ENCODE measurements at places on chromosomes 5 and 9. TPM values are rescaled to one million over a fixed set of nuclear protein-coding genes. Genes with fewer than 3 reads are reported as not detected.

- no peak for ATAC-seq
Observed at GRCh38 chr5:149039506-149039905, 23.4 kb downstream of the SH3TC2 start.

GRCh38 chr5:138803285-138803684 is 50.1 kb downstream of the CTNNA1 start:
- ATAC-seq = no peak

GRCh38 chr5:78573318-78573717 is 75.3 kb downstream of the LHFPL2 start:
- no peak for ATAC-seq

DNA sequence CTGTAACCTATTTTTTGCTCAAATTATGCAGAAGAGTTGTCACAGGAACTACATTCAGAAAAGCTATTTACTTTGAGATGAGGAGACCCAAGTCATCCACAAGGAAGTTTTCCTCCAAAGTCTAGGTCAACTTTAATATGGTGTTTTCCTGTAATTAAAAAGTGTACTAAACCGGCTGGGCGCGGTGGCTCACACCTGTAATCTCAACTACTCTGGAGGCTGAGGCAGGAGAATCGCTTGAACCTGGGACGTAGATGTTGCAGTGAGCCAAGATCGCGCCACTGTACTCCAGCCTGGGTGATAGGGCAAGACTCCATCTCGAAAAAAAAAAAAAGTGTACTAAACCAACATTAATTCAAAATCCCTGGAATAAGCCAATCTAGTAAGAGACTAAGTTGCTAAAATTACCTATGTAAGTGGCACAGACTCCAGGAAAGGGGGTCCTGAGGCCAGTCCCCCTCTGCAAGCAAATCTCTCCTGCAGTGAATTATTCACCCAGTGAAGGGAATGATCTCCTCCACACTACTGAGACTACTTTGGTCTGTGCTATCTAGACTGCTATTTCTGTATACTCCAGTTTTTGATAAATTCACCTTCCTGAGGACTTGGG is 38.9 kb downstream of the FNBP1 start:
- no peak for ATAC-seq

GRCh38 chr5:173734716-173735115 is 118.3 kb upstream of the BOD1 start:
- ATAC-seq = no peak

DNA sequence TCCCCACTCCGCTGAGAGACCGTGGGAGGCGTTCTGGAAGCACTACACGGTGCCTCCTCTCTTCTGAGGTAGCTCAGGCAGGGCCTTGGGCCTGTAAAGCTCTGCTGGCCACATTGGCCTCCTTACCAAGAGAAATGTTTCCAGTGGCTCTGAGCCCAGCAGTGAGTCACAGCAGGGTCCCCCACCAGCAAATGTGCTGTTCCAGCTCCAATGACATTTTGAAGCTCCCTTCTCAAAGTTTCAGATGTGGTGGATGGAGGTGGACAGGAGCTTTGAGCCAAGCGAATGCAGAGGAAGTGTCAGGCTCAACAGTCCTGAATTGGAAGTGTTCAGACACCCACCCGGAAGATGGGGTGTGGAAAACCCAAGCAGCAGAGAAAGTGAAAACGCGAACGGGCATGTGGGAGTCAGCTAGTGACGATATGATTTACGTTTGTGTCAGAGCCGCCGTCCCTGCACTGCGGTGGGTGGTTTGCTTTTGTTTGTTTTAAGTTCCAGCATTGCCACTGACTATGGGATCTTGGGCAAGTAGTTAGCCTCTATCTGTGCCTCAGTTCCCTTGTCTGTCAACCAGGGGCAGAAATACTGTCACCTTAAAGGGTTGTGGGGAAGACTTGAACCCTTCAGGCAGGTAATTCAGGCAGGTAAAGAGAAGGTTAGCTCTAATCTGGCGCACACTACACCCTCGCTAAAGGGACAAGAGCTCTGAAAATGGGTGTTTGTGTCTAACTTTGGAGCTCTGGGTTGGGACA is 38.2 kb downstream of the C5orf15 start:
- peak; percentile 88 for ATAC-seq

DNA sequence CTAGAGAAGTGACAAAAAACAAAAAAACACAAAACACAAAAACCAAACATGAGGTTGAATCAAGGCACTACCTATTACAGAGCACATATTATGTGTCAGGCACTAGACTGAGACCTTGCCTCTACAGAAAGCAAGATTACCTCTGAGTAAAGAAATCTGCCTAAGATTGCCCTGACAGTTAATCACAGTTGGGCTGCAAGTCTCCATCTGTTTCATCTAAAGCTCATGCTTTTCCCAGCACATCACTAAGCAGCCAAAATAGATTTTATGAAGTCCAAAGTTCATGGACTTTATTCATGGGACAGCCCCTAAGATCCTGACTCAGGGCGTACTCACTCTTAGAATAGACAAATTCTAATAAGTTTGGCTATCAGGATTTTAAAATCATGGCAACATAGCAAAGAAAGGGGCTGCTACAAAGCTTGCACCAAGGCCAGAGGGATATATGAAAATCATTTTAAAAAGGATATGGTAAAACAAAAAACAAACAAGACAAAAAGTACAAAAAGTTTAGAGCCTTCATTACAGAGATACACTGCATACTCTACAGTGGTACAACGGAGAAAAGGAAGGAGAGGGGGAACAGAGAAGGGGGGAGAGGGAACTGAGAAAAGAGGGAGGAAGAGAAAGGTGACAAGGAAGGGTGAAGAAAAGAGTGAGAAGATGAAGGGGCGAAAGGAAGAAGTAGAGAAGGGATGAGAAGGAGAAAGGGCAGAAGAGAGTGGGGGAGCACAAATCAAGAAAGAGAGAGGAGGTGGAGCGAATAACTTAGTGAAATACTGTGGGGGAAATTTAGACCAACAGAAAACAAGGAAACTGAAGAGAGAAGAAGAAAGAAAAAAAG is 58.2 kb downstream of the RICTOR start:
- peak; percentile 98 for ATAC-seq

Gene LMBRD2
- 11.6 TPM for total RNA-seq

Gene PDCD1LG2
- 1.5 TPM for total RNA-seq

Measured in activated T-helper 17 cell treated with anti-CD3 and anti-CD28 coated beads, Interleukin-2, amount 50 U/mL, for 72 hours (primary cell).